ENCODE measurements at places on chromosomes 16 and 17. TPM values are rescaled to one million over a fixed set of nuclear protein-coding genes. Genes with fewer than 3 reads are reported as not detected.

Gene KRTAP4-4
- not detected for total RNA-seq

Gene EXOC7
- 49.5 TPM for total RNA-seq

Gene ZNF213
- 10.6 TPM for total RNA-seq

Gene SLC12A3
- total RNA-seq, result not detected

Gene C17orf100
- 0.13 TPM for total RNA-seq

Gene NAGS
- 25.3 TPM for total RNA-seq

Gene CACNG1
- not detected for total RNA-seq

Gene UNC45B
- total RNA-seq, result not detected

Gene ZNF624
- 5.8 TPM for total RNA-seq

Gene STX1B
- not detected for total RNA-seq

Gene CORO6
- total RNA-seq, result 1.0 TPM

Data from bronchial epithelial cell (primary cell).